ENCODE measurements at places on chromosomes 12 and 14.

GRCh38 chr14:32492457-32492856, 163.4 kb downstream of the AKAP6 start:
- DNase-seq: no peak

DNA sequence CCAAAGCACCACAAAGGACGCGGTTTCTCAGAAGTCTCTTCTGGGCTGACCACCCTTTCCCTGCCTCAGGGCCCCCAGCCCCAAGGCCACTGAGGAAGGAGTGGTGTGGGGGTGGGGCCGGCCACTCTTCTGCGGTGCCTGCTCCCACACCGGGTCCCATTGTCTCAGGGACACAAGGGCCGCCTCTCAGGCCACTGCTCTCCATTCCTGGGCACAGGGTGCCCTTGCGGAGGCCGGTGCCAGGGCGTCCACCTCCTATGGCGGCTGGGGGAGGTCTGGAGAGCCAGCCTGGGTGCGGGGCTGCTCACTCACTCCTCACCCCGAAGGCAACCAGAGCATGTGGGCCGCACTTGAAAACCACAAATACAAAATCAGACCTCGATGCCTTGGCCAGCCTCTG, 44.1 kb downstream of the PRIMA1 start:
- no peak for DNase-seq

DNA sequence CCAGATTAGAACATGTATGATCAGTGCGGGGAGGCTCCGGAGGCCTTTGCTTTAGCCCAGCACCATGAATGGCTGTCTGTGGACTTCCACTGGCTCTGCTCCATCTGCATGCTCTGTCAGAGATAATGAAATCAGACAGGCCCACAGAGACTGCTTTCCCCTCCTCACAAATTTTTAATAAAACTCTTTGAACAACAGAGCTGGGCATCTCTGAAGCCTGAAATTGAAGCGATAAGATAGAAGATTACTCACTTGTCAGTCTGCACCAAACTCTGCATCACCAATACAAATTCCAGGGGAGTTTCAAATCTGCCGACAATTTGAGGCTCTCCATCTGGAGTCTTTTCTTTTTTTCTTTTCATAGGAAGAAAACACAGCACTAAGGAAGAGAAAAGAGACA, 110.0 kb downstream of the DYRK2 start:
- DNase-seq: no peak

DNA sequence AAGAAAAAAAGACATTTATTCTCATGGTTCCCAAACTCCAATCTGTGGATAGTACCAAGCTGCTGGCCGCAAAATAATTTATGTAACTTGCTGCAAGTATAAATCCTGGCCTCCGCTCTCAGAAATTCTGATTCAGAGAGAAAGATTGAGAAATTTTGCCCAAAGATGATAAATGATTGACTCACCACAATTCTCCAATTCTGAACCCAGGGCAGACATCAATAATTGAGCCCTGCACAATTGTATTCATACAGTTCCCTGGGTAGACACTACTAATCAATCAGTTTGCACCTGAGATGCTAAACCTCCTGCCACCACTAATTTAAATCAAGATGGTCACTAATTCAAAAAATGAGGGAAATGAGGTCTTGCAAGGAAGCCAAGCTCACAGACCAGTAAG, 38.2 kb downstream of the TRPV4 start:
- no peak for DNase-seq

DNA sequence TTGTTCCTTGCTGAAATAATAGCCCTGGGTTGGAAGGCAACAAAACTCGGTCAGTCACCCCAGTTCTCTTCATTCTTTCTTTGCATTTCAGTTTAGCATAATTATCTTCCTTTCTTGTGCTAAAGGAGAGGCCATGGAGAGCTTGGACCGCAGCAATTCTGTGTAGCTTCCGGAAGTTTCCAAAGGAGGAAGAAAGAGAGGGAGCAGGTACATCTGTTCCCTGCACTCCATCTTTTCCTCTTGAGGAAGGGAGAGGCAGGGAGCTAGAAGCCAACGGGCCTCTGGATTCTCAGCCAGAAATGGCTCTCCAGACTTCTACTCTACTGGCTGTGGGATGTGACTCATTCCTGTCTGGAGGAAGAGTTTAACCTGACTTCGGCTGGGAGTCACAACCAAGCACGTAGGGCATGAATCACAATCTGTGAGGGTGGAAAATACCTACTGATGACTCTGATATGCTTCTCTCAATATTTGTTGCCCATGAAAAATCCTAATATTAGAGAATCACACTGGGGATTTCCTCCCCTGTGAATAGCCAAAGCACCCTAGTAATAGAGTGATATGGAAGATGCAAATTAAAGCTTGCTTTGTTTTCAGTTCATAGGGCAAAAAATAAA, 17.0 kb downstream of the ANO6 start:
- DNase-seq: no peak

DNA sequence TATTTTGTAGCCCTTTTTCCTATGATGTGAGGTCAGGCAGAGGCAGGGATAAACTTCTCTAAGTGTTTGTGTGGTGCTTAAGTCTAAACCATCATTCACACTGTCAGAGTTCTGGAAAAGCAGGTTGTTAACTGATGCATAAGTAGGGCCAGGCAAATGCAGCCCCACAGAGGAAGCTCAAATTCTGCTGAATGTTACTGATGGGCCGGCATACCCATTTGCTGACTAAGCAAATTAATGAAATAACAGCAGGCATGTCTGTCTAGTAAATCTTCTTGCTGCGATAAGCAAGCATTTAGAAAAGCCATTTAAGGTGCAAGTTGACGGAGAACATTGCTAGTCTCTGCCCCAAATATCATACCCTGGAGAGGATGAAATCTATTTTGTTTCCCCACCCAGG, 523.2 kb upstream of the CCDC196 start:
- no peak for DNase-seq

DNA sequence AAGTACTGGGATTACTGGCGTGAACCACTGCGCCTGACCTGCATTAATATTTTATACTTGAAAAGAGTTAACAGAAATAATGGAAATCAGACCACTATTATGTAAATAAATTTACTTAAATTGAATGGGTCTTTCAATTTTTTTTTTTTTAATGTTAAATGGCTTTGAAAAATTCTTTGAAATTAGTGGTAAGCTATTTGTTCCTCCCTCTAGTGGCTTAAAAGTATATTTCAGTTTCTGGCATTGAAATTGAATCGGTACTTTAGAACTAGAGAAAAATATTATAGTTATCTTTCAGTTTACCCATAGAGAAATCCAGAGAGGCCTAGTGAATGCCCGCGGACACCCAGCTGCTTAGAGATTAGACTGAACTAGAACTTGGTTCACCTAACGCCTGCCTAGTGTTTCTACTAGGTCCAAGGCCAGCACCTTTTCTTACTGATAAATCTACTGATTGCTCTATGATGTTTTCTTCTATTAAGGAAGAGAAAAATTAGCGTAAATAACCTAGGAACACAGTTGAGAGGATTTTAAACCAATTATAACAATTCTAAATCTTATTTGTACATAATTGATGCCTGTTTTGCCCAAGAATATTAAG, 106.5 kb downstream of the EML1 start:
- DNase-seq: no peak

DNA sequence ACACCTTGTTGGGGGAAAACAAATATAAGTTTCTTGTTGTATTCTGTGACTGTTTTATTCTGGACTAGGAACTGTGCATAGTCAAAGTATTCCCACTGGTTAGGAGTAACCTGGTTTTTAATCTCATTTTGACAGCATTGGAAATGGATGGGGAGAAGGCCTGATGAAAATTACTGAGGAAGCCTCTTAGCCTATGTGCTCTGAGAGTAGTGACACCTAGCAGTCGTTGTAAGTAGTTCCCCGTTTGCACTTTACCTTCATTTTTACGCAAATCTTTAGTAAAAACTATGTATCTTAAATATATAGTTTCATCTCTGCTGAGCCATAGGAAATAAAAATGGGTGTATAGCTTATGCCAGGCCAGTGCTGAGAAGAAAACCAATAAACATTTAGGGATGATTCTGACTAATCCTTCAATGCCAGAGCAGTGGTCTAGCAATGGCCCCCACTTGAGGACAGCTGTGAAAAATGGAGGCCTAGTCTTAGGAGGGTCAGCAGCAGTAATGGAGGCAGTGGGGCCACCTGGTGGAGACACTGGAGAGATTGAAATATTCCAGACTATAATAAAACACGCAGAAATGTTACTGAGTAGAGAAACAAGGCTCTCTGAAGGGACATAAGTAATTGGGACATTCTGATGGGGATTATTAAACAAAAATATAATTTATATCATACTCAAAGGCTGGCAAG, 133.2 kb upstream of the NOVA1 start:
- DNase-seq: no peak

DNA sequence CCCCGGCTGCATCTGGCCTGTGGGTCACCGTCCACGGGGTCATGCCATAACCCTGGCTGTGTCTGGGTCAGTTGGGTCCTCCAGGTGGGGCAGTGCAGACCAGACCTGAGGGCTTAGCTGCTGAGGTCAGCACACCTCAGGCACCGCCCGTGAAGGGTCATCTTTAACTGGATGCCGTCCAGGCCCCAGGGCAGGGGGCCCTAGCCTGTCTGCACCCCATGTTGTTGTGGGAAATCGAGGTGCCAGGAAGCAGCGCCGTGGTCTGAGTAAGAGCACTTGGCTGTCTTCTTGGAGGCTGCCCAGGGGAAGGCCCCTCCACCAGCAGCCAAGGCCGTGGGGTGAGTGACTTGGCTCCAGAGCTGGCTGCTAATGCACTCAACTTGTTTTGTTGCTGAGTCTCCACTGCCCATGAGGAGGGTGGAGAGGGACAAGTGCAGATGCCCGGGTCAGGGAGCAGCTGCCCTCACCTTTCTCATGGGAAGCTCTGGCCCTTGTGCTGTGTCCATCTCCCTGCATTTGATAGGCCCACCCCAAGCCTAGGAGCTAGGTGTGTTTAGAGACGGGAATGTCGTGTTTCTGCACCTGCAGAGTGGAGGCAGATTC, 317.2 kb downstream of the TMEM121 start:
- no peak for DNase-seq

GRCh38 chr14:36306836-36307235, 13.6 kb downstream of the MBIP start:
- no peak for DNase-seq

DNA sequence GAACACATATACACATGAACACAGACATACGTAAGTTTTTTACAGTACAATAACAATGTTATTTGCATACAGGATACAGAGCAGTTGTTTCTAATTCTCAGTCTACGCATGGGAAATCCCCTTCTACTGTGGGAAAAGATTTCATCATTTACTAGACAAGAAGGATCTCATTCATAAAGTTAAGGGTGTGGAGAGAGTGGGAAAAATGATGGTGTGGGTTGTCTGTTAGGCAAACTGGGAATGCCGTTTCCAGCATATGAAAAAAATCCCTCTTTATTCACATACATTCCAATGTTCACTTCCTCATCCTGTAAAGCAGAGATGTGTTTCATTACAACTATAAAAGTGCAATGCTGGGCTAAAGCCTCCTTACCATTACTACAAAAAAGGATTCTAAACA, 120.9 kb downstream of the SINHCAF start:
- no peak for DNase-seq

- DNase-seq: no peak
These were observed 1.7 kb upstream of the HOXC4 start for GRCh38 chr12:54051874-54052437.

GRCh38 chr14:104187931-104188726, 49.7 kb downstream of the KIF26A start:
- DNase-seq: no peak

GRCh38 chr12:122944605-122945592, 21.4 kb downstream of the ABCB9 start:
- DNase-seq: no peak

GRCh38 chr12:46110928-46111699, 120.7 kb upstream of the SCAF11 start:
- no peak for DNase-seq

DNA sequence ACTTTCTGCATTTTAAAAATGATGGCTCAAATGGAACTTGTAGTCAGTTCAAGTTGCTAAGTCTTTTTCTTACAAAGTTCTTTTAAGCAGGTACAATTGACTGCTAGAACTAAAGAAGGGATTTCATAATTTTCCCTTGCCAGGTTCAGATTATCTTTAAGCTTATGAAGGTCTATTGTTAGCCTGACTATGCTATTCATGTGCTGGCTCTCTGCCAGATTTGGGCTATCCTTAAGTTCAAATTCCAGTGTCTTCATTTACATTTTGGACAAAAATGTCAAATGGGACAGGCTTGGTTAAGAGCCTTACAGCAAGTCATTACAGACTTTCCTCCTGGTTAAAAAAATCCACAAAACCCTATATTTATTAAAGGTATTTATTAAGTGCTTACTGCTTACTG, 42.3 kb downstream of the INSM2 start:
- no peak for DNase-seq

- DNase-seq: no peak
These were observed 46.1 kb downstream of the BEGAIN start for GRCh38 chr14:100540926-100541620.

GRCh38 chr12:89082370-89082753, 269.9 kb downstream of the DUSP6 start:
- no peak for DNase-seq

DNA sequence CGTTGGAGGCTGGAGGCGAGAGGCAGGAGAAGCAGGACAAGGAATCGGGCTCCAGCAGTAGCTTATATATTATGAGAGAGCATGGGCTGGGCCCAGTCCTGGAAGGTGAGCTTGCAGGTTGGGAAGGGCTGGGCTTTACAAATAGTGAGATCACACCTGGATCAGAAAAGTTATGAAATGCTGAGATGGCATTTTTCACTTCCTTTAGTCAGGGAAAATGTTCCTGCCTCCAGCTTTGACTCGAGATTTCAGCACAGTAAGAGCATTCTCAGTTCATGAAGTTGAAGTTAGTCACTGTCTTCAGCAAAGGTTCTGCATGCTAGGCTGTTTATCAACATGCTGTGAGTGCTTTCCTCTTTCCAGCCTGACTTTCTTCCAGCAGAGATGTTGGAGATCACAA, at the start of gene KRT6C:
KRT6C (minus strand) TSS at position 38 of the 400 bp plus-strand sequence. CDS start 68 bp downstream, outside the sequence.
- no peak for DNase-seq

DNA sequence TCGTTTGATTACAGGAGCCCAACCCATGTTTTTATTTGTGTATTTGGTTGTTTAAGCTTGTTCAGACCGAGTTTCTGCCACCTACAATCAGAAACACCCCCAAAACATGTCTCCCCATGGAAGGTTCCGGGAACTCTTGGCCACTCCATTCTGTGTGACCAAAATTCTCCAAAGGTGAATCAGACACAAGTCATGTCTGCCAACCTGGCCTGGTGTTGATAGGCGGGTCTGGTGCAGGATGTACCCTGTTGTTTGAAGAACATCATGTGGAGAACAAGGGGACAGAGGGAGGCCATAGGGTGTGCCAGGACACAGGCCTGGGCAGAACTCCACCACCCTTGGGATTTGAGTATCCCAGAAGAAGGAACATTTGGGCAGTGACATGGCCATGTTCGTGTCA, 147.1 kb upstream of the MYL2 start:
- DNase-seq: no peak

- no peak for DNase-seq
These were observed 67.6 kb downstream of the PLEKHA5 start for GRCh38 chr12:19196959-19197630.

GRCh38 chr12:7178481-7178880, 11.0 kb upstream of the PEX5 start:
- no peak for DNase-seq

DNA sequence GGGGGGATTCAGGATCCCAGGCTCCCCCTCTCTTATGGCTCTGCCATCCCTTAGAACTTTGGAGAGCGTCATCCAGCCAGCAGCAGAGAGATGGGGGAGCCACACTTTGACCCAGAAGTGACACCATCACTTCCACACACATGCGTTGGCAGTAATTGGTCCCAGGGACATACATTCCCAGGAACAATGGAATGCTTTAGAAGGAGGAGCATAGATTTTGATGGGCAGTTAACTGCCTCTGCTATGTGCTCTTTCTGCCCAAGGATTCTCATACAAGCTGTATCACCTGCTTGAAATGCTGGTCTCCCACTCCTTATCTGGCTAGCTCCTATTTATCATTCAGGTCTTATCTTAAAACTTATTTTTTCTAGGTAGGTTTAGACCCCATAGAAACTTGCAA, 109.0 kb upstream of the RPH3A start:
- DNase-seq: no peak

Measured in stimulated activated CD4-positive, alpha-beta T cell treated with anti-CD3 and anti-CD28 coated beads, Interleukin-1b, Interleukin-23, amount 100 ng/mL, for 1 hour (primary cell).